Upper lobe of left lung (tissue), 6 donors: ENCODE measurements at places on chromosomes 6 and 20.

- DNase-seq = no peak
These were observed 25.4 kb upstream of the KCNB1 start for GRCh38 chr20:49507741-49508434.

GRCh38 chr20:61311656-61312387 is 59.8 kb downstream of the CDH4 start:
- no peak for DNase-seq

DNA sequence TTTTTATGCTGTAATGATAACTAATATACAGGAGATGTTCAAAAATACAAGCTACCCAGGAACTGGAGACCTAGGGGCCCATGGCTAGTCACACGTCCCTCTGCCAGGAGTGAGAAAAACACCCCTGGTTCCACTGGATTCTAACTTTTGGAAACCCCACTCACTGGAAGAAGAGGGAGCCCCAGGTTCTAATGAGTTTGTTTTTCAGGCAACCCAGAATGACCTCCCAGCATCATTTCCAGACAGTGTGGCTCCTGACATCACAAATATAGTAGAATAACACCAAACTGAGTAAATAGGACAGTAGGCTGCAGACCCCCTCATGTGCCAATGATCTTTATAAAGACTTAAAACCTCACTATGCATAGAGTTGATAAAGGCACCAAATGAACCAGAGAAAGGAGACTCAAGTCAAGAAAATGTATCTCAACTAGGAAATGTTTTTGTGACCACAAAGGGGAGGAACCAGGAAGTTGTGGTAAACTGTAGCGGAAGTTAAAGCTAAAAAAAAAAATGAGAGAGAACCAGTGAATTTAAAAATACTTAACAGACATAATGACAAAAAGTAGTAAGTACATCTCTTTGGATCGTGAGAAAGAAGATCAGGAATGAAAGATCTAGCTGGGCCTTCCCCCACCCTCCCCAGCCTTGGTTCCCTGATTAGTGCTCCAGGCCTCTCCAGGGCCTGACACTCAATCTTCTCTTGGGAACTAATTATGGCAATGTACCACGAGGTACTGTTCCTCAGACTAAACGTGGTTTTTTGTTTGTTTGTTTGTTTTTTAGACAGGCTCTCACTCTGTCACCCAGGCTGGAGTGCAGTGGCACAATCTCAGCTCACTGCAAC is 19.8 kb downstream of the HLA-E start:
- no peak for DNase-seq

DNA sequence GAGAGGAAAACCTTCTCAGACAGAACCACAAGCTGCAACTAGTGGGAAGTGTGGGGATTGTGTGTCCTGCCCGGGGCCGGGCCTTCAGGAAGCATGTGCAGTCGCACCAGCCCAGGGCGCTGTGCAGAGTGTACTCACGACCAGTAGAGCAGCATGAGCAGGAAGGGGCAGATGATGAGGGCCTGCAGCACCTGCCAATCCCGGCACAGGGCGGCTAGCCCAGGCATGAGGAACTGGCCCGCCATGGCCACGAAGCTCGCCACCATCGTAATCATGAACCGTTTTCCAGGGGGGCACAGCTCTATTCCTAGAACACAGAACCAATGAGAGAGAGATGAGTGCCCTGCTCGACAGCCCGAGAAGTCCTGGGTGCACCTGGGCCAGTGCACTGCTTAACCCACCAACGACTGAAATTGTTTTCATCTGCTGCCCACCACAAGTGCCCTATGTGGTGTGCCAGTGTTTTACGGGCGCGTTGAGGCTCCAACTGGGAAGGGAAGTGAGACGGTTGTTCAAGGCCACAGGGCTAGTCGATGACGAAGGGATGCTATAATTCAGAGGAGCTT is 65.0 kb downstream of the PSMG4 start:
- peak; percentile 57 for DNase-seq

DNA sequence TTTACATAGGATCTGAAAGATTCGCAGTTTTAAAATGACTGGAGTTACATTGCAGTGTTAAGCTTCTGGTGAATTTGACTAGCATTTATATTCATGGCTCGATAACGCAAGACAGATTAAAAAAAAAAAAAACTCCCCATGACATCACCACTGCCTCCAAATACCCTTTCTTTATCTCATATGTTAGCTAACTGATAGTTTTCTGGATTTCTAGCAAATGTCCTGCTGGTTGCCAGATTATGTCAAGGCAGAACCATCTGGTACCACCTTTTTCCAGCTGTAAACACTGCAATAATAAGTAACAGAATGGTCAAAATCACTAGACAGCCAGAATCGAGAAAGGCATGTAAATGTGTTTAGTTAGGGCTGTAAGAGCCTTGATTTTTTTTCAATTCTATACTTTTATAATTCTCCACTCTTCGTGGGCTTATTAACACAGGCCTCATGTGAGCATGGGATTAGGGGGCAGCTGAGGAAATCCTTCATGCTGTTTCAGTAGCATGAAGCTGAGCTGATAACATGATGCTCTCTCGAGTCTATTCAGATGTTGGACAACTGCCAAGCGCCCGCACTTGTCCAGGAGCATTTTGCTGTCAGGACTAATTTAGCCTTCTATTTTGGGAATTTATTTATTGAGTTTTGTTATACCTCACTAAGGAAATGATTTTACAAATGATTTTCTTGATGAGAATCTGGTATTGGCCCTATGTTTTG is 166.0 kb upstream of the SCGN start:
- DNase-seq = no peak

DNA sequence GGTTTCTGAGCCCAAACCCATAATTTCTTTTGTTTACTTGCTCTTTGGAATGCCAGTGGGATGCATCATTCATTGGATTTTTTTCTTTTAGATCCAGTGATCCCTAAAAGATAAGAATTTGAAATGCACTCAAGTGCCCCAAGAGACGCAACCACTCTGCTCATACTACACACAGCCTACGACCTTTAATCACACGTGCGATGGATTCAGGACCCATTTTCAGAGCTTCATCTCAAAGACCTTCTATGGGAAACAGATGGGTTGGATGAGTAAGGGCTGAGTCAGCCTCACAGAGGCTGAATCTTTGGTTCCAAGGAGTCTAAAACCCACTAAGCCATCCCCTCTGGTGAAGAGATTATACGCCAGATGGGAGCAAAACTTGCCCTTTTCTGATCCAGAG is 265.5 kb upstream of the EXOC2 start:
- DNase-seq = no peak

GRCh38 chr20:58169450-58169849 is 59.0 kb downstream of the ANKRD60 start:
- no peak for DNase-seq

GRCh38 chr6:48750861-48751260 is 639.9 kb upstream of the PTCHD4 start:
- DNase-seq = no peak

DNA sequence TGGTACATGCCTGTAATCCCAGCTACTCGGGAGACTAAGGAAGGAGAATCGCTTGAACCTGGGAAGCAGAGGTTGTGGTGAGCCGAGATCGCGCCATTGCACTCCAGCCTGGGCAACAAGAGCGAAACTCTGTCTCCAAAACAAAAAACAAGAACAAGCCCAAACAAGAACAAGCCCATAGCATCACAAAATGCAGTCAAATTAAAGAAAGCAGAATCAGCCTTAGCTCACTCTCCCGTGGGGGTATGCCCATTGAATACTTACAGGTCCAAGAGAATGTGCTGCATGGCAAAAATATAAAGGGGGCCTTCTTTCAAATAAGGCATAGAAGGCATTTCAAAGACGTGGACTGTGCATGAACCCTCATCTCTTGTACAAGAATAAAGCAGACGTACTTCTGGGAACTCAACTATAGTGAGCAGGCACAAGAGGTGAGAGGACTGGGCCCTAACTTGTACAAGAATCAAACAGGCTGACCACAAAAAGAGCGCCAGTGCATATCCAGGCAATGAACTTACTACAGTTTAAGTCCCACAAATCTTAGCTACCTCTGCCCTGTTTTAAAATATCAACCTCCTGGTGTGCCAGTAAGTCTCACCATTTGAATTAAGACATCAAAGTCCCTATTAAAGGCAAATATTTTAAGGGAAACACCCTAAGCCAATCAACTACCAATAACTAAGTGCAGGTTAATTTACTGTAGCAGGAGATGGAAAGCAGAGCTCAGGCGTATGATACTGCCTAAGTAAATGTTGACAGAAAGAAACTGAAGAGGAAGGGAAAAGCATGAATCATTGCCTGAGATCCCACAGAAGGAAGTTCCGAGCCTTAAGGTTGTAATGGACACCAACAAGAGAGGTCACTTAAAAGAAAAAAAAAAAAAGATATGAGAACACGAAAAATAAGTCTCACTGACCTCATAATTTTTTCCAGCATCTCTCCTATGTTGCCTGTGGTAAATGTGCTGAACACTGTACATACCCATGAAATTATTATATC is 37.4 kb downstream of the TOMM6 start:
- DNase-seq = peak; percentile 37

DNA sequence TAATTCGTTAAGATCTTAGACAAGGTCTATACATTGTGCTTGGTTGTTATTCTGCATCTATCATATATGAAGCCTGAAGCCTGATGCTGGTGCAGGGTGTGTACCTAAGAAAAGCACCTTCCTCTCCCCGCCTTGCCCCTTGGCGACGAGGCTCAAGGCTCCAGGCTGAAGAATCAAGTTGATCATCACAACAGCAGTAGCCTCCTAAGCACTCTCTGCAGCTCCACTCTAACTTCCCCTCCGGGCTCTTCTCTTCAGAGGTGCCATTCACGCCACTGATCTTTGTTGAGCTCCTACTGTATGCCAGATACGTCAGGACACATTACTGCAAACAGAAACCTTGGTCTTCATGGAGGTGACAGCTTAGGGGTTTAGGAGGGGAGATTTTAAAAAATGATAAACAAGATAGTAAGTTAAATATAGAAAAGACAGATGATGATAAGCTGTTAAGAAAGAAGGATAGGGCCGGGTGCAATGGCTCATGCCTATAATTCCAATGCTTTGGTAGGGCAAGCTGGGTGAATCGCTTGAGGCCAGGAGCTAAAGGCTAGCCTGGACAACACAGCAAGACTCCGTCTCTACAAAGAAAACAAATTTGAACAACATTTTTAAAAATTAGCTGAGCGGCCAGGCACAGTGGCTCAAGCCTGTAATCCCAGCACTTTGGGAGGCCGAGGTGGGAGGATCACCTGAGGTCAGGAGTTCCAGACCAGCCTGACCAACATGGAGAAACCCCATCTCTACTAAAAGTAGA is 38.4 kb upstream of the ZNF217 start:
- DNase-seq = no peak
